ENCODE measurements at places on chromosomes 3 and 15.

DNA sequence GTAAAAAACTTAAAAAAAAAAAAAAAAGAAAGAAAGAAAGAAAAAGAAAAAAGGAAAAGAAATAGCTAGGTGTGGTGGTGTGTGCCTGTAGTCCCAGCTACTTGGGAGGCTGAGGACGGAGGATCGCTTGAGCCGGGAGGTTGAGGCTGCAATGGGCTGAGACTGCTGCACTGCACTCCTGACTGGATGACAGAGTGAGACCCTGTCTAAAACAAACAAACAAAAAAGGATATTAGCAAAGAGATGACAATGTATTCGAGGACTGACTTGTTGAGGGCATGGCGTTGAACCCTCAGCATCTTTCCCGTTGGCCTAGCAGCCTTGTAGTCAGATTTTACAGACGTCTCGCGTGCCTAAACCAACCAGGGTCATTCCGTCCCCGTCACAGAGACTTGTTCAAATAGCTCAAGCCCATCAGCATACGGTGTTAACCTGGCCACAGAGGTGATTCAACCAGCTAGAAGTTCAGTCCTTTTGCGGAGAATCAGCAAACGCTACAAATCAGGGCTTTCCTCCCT, 528 bp upstream of the NIT2 start:
- no peak for DNase-seq

DNA sequence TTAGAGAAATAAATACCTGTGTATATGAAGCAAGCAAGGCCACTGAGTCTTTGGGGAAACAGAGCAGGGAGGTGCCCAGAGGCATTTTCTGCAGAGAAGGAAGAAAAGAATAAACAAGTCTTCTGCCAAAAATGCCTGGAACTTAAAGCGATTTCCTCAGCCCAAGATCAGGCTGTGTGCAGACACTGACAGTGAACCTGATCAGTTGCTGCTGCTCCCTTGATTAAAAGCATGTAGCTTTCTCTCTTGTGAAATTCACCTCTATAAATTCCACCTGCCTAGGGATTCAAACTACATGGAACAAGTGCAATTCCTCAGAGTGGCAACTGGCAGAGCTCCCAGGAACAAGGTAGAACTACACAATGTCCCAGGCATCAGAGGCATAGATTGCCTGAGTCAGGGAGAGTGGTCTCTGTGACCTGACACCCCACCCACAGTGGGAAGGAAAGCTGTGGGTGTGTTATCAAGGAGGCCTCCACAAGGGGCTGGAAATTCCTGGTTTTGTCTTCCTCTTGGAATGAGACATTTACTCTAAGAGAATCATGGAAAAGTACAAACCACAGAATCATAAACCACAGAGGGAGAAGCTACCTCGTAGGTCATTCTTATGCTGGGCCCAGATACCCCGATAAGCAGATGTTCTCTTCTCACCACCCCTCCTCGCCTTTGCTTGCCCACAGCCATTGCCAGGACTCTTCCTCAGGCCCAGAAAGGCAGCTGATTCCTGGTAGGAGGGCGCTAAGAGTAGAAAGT, 1.8 kb upstream of the ZBTB38 start:
- no peak for DNase-seq

DNA sequence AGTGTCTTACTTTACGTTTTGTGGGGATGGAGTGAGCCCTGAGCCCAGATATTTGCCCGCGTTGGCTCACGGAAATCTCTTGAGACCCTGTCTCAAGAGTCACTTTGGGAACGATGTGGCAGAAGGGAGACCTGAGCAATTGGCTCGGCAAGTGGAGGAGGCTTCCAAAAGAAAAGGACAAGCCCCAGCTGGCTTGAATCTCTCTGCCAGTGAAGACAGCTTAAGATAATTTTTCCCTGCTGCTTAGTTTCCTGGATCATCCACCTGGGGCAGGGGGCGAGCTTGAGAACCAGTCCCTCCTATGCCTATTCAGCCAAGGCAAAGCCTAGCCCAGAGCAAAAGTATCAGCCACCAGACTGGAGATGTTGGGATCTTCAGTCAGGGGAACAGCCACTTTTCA, 708 bp downstream of the SEC22A start:
- peak; percentile 9 for DNase-seq

GRCh38 chr3:155744010-155744625, 753 bp downstream of the PLCH1 start:
- DNase-seq = peak; percentile 94

- peak; percentile 7 for DNase-seq
Observed at GRCh38 chr3:119098619-119099222, 47.2 kb upstream of the TEX55 start.

DNA sequence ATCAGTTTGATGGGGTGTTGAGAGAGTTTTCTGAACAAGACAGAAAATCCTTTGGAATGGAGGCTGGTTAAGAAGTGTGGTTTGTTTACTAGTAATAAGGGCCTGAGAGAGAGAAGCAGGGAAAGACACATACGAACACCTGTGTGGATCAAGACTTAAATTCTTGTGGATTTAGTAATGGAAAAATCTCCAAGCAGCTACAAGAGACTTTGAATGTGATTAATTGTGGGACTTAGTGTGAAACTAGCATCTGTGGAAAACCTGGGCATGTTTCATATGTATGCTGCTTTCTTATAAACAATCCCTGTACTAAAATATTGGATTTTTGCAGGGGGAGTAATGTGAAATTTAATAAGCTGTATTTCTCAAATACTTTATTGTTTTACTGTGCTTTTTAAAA, 399.1 kb downstream of the SI start:
- no peak for DNase-seq

DNA sequence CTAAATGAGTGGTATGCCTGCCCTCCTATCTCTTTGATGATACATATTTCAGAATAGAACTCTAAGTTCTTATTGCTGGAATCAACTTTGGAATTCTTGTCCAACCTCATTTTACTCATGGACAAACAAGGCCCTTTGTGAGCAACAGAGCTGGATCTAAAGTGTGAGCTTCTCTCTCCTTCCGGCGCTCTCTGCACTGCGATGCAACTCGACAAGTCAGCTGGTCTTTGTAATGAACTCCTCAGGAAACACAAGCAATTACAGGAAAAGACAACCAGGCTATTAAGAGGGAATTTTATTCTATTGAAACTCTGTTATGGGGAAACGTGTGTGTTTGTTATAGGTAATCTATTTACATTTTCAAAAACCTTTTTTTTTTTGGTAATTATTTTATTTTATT, 20.3 kb upstream of the NRROS start:
- DNase-seq = no peak

DNA sequence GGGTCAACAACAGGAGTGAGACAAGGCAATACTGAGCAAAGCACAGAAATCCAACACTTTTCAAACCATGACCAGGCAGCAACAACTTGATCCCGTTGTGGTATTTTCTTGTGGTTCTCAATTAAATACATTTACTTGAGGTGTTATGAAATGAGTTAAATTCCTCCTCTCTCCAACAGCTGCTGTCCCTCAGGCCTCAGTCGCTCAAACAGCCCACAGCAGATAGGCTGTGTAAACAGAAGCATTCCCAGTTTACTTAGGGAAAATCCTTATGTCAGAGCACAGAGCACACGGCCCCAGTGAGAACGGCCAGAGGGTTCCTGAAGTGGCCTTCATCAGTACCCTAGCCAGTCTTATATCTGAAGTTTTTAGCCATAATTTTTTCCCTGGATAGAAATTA, 359.9 kb downstream of the AGBL1 start:
- no peak for DNase-seq

- peak; percentile 33 for DNase-seq
Observed at GRCh38 chr3:197001972-197002700, 27.5 kb downstream of the MELTF start.

- DNase-seq = no peak
Observed at GRCh38 chr3:152550284-152550683, 281.6 kb downstream of the MBNL1 start.

DNA sequence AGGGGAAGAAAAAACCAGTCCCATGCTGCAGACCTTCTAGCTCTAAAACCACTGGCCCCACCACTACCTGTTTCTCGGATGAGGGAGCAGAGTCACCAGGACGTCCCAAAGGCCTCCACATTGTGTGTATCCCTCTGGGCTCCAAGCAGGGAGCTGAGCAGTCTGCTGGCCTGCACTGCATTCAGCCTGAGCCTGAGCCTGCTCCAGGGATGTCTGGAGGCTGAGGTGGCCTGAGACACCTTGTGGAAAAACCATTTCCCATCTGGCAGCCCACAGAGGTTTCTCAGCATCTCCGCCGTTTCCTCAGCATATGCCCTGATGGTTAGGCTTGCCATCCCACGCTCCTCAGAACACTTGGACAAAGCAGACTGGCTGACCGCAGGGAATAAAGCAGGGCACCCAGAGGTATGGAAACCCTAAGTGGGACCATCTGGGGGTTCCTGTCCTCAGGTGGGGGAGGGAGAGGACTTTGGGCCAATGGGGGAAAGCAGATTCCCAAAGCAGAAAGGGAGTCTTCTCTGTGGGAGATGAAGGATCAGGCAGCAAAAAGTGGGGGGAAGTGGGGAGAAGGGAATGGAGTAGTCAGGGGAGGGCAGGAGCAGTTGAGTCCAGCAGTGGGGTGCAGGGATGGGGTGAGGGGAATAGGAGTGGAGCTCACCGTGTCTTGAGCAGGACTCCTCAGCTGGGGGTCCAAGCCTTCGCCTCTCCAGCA, at the start of gene CILP:
Gene CILP (minus strand): TSS at position 704 of the 712 bp plus-strand sequence. CDS start 1,718 bp downstream, outside the sequence.
- no peak for DNase-seq

DNA sequence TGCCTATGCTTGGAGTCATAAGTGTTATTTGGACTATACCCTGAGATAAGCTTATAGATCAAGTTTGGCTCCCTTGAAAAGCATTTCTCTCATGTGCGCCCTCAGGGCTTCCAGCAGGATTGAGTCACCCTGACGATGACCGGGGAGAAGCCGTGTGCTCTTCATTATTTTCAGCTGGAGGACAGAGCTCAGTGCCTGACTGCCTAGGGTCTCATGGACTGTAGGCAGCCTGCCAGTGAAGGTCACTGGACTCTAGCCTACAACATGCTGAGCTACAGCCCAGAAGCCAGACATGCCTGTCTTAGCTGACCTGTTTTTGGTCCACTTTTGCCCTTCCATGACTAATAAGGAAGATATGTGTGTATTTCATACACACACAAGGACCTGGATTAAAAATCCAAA, 31.6 kb upstream of the NUDT16 start:
- DNase-seq = no peak

DNA sequence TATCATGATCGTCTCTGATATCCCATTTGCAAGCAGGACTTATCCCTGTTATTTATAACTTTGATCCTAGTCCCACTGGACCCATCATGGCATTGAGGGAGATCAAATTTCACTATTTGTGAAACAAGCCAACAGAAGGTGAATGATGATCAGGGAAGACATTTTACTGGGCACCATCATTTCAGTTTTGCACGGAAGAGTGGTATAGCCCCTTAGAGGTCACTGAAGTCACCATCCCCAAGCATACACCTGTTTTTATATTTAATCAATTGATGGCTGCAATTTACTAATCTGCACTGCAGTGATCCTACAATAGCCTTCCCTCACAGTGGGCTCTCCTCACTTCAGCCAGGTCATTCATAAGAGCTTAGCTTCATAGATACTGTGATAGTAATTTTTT, 132.4 kb downstream of the FHIT start:
- no peak for DNase-seq

DNA sequence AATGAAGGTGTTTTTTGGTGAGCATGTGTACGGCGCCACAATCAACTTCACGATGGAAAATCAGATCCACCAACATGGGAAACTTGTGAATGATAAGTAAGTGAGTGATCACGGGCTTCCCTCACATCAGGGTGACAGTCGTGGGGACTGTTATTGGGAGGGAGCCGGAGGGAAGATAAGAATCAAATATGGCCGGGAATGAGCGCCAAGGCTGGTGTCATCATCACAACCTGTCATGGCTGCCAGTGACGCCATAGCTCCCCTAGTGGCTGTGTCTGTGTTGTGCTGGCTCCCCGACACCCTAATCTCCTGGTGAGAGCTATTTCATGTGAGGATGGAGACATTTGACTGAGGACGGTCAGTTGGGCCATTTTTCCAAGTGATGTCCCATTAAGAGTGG, 168.5 kb downstream of the SV2B start:
- DNase-seq = no peak

DNA sequence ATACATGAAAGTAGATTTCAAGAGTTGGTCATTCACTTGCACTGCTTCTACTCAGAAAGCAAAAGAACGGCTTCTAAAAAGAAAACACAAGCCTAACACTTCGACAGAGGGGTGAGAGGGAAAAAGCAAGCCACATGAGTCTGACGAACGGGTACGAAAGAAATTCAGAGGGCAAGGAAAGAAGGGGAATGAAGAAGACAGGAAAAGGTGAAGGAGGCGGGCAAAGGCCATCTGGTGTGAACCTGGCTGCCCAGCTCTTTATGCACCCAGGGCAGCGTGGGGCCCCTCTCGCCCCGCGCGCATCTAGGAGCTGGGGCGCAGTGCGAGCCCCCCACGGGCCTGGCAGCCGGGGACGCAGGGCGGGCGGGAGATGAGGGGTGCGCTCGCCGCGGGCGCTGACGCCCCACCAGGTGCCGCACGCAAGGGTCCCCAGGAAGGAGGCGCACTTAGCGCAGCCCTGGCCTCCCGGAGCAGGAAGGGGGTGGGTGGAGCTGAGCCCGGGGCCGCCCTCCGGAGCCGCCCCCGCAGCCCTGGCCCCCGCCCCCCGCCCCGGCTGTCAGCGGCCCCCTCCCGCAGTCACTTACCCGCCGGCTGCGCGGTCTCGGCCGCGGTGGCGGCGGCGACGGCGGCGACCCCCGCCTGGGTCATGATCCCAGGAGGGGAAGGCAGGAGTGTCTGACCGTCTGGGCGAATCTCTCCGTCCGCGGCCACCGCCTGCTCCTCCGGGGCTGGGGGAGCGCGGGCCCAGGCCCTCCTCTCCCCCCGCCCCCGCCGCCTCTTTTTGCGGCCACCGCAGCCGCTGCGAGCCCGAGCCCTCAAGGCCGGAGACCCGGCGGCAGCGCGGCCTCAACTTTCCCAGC, at the start of gene USF3:
Gene USF3 (minus strand): TSS at position 857 of the 860 bp plus-strand sequence. CDS start 21,764 bp downstream, outside the sequence.
- peak; percentile 74 for DNase-seq

DNA sequence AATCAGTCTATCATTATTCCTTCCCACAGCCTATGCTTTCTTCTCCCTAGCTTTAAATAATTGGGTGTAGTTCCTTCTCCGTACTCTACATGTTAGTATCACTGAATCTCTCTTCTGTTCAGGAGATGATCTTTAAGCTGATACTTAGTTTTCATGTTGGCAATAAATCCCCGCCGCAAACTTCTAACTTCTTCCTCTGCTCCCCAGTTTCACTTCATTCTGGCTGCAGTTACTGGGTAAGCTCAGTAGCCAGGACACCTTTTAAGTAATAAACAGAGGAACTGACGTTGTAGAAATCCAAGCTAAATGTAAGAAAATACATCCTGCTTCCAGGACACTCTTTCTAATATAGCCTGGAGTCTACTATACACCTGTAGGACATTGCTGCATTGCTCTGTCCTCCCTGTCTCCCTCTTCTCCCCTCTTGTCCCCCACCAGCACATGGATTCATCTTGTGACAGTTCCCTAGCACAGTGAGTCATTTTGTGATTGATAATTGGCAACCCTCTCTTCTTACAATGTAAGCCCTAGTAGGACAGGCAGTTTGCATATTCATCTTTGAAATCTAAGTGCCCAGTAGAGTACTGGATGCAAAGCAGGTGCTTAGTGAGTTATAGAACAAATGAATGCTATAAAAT, 598.2 kb downstream of the UNC13C start:
- no peak for DNase-seq

GRCh38 chr3:148601766-148602685, 95.7 kb upstream of the AGTR1 start:
- DNase-seq = no peak
